Bronchial epithelial cell (primary cell): ENCODE measurements at places on chromosomes 1 and 21. TPM values are rescaled to one million over a fixed set of nuclear protein-coding genes. Genes with fewer than 3 reads are reported as not detected.

Gene TMEM82
- total RNA-seq = not detected in 2 replicates

Gene CRP
- not detected in 2 replicates for total RNA-seq

Gene PODN
- total RNA-seq = 0.53 TPM in 1 of 2 replicates, not detected in the other

Gene OSCP1
- 3.7 and 8.8 TPM in 2 replicates for total RNA-seq

Gene BMP8B
- 0.90 and 1.3 TPM in 2 replicates for total RNA-seq

DNA sequence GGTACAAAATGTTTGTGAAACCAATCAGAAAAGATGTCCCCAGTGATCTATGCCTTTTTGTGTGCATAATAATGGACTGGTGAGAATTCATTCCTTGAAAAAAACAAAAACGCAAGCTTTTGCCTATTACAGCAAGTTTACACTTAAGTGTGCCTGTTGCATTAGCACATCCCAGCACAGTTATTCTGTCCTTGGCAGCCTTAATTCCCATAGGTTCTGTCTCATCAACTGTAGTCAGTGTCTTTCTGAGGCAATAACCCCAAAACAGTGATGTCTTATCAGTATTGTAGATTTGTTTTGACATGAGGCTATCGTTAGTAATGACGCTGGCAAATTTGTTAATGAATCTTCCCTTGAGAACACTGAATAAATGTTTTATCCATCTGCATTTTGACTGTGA is 109.9 kb upstream of the KCTD3 start:
- DNase-seq = no peak

DNA sequence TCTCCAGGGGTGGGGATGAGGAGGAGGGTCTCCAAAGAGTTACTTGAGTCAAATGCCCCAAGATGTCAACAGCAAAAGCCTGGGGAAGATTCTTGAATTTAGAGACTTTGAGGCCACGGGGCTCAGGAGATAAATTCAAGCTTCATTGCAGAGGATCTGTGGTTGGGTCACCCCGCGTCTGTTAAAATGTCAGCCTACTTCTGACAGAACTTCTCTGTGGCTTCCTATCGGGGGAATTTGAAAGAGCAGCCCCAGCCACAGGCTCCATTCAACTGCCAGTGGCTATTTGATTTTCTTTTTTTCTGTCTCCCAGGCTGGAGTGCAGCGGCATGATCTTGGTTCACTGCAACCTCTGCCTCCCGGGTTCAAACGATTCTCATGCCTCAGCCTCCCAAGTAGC is 62.5 kb upstream of the EFHD2 start:
- DNase-seq = no peak

DNA sequence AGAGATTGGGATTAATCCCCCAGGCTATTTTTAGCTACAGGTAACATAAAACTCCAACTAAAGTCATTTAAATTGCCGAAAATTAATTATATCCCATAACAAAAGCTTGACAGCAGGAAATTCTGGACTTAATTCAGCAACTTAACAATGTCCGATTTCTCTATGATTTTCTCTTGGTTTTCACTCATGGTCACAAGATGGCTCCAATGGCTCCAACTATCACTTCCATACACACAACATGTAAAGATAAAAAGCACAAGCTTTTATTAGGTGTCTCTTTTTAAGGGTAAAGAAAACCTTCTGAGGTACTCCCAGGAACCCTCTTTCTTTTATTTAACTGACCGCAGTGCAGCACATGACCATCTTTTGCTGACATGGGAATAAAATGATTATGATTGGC is 363.5 kb upstream of the PTBP2 start:
- DNase-seq = no peak

DNA sequence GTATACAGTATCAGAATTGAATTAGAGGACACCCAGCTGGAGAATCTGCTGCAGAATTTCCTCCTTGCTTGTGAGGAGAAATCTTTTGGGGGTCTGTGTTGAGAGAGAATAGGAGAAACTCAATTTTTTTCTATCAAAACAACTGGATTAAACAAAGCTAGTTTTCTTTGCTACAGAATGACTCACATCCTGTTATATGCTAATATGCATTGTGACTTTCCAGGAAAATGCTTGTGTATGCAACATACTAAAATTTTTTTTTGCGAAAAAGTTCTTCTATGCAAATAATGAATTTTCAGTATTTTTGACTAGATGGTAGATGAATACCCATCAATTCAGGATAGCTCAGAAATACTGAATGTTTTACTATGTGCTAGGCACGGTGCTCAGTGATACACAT is 2.2 kb downstream of the VAMP4 start:
- peak; percentile 50 for DNase-seq

DNA sequence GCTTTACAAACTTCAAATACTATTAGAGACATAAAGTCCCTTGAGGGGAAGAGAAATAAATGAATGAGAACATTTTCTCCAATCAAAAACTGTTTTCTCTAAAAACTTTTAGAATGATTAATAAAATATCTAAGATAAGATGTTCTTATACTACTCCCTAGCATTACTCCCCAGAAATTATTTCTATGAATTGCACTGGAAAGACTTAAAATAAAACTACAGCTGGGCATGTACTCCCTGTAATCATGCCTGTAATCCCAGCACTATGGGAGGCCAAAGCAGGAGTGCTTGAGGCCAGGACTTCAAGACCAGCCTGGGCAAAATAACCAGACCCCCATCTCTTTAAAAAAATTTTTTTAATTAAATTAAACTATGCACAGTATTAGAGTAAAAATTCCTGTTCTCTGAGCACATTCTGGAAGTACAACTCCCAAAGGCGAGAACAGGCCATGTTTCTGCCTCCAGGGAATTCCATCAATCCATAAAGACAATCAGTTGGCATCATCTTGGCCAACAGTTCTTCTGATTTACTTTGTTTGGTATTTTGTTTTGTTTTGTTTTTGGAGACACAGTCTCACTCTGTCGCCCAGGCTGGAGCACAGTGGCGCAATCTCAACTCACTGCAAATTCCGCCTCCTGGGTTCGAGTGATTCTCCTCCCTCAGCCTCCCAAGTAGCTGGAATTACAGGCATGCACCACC is 77.9 kb downstream of the TGFBR3 start:
- no peak for DNase-seq

GRCh38 chr1:221947731-221948130 is 205.8 kb upstream of the DUSP10 start:
- peak; percentile 69 for DNase-seq

DNA sequence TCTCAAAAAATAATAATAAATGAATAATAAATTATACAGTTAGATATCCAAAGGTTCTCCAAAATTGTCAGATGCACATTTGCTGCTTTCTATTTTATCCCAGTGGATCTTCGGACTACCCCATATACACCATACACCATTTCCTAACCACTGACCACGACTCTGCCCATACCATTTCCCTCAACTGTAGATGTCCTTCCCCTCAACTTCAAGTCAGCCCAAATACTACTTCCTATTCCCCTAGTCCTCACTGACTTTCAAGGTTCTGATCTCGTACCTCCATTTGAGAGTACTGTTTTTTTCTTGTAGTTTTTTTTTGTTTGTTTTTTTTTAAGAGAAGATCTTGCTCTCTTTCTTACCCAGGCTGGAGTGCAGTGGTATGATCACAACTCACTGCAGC is 19.6 kb downstream of the EIF4G3 start:
- DNase-seq = no peak

GRCh38 chr1:160550572-160551034 is 27.5 kb upstream of the SLAMF6 start:
- no peak for DNase-seq

DNA sequence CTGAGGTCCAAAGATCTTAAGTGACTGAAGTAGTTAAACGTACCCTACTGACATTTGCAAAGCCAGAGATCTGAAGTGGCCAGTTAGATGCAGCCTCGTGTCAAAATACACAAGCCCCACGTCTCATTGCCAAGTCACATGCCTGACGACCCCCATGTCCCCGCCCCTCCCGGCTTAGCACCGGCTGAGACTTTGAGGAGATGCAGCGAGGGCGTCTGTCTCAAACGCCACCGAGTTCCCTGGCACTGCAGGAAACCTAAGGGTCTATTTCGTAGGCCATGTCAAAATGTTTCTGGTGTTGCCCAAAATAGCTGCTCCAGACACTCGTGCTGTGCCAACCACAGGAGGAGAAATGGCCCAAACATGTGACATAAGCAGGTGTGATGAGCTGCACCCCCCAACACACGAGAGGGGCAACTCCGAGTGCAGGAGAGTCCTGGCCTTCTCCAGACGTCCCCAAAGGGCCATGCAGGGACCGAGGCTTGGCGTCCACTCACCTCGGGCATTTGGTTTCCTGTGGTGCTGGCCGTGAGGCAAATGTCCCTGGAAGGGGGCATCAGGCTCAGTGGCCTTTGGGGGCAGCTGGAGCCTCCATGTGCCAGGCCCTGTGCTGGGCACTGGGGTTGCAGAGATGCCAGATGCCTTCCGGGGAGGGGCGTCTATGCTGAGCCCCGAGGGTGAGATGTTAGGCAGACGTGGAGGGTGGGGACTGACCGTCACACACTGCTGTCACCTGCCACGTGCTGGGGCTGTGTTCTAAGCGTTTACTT is 67.0 kb downstream of the MATN1 start:
- no peak for DNase-seq

DNA sequence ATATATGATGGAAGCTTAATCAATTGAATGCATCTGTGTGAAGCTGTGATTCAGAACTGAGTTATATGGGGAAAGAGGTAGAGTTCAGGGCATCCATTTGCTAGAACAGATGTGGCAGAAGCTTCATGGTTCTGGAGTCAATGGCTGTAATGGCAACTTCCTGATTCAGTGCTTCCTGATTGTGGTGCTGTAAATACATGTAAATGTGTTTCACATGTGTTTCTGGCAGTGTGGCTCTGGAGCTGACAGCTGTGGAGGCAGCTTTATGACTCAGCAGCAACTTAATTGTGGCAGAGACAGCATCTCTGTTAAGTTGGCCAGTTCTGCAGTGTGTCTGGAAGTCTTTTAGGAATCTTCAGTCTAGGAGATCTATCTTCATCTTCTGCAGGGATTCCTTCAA is 226.6 kb upstream of the ZRANB2 start:
- peak; percentile 71 for DNase-seq

DNA sequence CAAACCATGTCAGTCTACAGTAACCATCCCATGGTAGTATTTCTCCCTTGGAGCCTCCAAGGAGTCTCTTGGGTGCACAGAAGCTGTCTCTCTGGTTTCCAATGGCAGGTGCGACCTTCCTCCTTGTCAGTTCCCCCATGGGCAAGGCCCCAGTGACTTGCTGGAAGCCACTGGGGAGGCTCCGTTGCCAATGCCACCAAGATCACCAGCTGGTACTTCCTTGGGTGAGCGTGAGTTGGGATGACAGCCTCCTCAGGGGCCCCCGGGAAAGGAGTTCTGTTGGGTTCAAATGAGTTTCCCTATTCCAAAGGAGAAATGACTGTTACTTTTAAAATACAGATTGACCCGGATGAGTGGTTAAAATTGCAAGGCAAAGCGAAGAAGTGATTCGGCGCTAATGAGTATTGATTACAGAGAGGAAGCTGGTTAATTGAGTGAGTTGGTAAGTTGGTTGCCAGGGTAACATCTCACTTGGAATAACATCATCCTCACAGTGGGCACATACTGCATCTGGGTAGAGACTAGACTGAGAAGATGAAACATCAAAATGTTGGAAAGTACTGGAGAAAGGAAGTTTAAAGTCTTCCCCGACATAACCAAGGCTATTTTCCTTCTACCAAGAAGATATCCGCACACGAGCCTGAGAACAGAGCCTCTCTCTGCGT is 53.0 kb upstream of the LAPTM5 start:
- DNase-seq = no peak
